Femur (tissue), 1 donor: ENCODE measurements at places on chromosomes 4 and X.
A peak's percentile ranks its signal among the peaks of the same experiment; 100 is the strongest.

DNA sequence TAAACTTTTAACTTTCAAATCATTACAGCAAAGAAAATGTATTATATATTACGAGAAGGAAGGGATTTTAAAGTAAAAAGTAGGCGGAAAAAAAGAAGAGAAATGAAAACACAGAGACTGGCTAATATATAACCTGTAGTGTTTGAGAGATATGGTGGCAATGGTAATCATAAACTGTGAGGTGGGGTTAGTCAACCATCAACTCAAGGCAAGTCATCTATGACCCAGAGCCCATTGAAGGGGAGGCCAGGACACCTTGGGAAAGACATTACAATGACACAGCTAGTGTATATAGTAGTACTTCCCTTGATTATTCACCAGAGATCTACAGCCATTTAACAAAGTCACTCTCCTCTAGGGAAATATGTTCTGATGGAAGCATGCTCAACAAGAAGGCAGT lies 423.9 kb upstream of the PITX2 start:
- DNase-seq = no peak

DNA sequence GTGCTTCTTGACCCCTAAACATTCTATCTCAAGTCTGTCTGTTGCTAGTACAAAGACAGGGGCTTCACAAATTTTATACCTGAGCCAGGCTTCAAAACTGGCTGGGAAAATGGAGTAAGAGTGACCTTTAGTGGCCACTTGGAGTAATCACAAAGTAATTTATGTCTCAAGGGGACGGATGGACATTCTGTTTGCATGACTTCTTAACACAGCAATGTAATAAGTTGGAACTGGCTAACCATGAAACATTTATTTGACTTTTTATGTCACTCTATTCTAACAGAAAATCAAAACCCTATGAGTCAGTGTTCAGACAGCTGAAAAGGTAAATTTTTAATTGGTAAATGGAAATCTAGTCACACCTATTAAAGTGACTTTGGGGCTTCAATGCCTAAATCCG lies 600.6 kb downstream of the ANKRD50 start:
- DNase-seq = peak; percentile 62

- DNase-seq = no peak
Observed at GRCh38 chr4:5865896-5866599, 26.8 kb downstream of the CRMP1 start.

GRCh38 chrX:2714551-2714950 lies 23.5 kb downstream of the CD99 start:
- DNase-seq = no peak

GRCh38 chrX:100217547-100217946 lies 192.5 kb downstream of the PCDH19 start:
- DNase-seq = no peak

DNA sequence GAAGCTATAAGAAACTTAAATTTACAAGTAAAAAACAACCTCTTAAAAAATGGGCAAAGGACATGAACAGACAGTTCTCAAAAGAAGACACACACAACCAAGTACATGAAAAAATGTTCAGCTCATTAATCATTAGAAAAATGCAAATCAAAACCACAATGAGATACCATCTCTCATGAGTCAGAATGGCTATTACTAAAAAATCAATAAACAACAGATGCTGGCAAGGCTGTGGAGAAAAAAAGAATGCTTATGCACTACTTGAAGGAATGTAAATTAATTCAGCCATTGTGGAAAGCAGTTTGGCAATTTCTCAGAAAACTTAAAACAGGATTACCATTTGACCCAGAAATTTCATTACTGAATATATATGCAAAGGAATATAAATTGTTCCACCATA lies 666.3 kb upstream of the GRIA3 start:
- no peak for DNase-seq

DNA sequence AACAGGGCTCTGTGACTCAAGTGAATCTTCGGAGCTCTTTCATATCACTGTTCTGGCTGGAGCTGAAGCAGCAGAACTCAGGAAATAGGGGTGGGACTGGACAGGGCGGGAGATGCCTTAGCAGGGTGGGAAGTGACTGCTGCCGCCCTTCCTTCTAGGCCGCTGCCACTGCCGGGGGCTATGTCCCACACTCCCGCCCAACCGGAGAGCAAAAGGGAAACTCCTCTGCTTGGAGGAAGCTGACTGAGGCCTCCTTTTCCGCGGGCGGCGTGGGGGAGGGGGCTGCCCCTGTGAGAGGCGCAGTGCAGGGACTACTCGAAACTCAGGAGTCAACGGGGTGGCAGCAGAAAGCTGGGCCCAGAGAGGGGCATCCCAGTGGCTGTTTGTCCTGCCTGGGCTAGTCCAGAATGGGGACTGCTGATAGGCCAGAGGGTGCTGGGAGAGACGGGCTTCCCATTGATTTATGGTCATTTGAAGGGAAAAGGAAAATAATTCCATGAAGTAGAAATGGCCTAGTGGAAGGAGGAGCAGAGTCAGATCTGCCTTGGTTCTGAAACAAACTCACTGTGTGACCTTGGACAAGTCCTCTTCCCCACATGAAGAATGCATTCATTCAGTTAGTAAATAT lies 36.9 kb downstream of the STARD8 start:
- DNase-seq = peak; percentile 62

GRCh38 chrX:24594501-24594900 lies 52.6 kb downstream of the PCYT1B start:
- DNase-seq = no peak

- DNase-seq = no peak
Observed at GRCh38 chr4:88719381-88719780, 21.8 kb upstream of the NAP1L5 start.

DNA sequence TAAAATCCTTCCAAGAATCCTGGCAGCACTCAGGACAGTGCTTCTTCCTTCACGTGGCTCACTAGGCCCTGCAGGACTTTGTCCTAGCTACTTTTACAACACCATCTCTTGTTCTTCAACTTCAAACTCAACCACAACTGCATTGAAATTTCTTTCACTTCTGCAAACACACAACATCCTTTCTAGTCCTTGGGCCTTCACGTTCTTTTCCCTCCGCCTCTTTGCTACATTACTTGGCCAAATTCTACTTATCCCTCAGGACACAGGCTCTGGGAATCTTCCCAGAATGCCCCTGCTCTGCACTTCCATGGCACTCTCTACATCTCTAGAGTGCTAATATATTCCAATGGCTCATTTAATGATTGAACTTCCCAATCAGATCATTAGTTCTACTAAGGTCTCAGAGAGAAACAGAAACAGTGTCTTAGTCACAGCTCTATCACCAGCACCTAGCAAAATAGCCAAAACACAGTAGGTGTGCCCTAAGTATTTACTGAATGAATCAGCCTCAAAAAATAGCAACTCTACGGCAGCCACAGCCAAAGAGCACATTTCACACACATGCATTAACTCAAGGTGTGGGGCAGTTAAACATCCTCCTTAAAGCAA lies 73.3 kb downstream of the MANBA start:
- DNase-seq = no peak

- no peak for DNase-seq
Observed at GRCh38 chrX:19855700-19856381, 31.6 kb downstream of the SH3KBP1 start.

DNA sequence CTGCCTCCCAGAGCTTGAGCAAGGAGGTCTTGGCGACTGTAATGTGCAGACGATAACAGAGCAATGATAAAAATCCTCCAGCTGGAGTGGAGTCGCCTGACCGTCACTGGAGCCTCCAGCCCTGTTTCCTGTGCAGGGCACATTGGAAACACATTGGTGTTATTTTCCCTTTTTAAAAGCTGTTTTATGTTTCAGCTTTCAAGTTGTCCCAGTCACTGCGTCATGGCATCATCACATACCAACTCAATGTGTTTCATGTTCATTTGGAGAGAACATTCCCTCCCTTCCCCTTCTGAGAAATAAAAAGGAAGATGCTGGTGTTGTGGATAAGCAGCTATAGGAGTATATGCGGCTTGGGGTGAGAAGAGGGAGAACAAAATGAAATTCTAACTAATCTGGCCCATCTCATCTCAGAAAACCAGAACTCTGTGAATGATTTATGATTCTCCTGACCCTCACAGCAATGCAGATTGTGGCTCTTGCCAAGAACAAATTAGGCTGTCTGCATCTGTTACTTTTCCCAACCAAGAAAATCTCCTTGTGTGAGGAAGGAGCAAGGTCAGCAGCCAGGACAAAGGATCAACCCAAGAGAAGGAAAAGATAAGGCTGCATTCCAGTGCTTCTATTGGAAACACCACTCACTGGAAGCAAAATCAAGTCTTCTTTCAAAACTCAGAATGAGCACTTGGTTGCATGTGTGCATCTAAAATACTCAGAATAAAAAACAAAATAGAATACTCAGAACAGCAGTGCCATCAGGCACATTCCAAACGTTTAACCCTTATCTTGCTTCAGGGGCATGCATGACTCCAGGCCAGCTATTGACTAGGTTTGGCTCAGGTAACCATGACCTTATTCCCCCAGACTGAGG lies 134.4 kb downstream of the RASL11B start:
- no peak for DNase-seq

- no peak for DNase-seq
Observed at GRCh38 chrX:150594584-150594983, 26.2 kb downstream of the MTM1 start.

DNA sequence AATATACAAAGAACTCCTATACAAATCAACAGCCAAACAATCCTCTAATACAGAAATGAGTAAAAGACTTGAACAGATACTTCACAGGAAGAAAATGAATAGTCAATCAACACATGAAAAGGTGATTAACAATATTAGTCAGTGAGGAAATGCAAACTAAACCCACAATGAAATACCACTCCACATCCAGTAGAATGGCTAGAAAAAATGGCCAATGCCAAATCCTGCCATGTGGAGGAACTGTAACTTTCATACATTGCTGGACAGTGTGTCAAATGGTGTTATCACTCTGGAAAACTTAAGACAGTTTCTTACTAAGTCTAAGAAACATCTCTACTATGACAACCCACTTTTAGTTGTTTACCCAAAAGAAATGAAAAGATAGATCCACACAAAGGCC lies 59.5 kb downstream of the NSG1 start:
- no peak for DNase-seq

- DNase-seq = no peak
Observed at GRCh38 chr4:183140911-183141320, 41.9 kb downstream of the WWC2 start.

GRCh38 chr4:148110169-148110568 lies 332.0 kb downstream of the NR3C2 start:
- no peak for DNase-seq

DNA sequence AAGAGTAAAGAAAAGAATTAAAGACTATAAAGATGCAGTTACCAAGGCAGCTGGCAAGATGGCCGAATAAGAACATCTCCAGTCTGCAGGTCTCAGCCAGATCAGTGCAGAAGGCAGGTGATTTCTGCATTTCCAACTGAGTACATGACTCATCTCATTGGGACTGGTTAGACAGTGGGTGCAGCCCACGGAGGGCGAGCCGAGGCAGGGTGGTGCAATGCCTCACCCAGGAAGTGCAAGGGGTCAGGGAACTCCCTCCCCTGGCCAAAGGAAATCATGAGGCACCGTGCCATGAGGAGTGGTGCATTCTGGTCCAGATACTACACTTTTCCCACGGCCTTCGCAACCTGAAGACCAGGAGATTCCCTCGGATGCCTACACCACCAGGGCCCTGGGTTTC lies 20.5 kb downstream of the SPIN4 start:
- no peak for DNase-seq

DNA sequence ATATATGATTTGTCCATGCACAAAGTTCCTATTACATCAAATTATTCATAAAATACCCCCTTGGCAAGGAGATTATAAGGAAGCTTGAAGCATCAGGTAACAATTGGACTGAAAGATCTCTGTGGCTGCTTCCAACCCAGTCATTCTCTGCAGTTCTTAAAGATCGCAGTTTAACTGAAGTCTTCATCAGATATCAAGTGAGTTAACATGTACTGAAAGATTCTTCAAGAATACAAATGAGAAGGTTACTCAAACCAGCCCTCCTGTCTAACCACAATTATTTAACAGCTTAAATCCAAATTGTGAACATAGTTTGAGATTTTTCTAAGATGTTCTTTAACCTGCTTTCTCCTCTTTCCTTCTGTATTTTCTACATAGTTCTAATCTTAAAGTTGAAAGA lies 56.1 kb downstream of the SLC10A7 start:
- no peak for DNase-seq

GRCh38 chr4:176957353-176958118 lies 164.8 kb upstream of the VEGFC start:
- DNase-seq = no peak

DNA sequence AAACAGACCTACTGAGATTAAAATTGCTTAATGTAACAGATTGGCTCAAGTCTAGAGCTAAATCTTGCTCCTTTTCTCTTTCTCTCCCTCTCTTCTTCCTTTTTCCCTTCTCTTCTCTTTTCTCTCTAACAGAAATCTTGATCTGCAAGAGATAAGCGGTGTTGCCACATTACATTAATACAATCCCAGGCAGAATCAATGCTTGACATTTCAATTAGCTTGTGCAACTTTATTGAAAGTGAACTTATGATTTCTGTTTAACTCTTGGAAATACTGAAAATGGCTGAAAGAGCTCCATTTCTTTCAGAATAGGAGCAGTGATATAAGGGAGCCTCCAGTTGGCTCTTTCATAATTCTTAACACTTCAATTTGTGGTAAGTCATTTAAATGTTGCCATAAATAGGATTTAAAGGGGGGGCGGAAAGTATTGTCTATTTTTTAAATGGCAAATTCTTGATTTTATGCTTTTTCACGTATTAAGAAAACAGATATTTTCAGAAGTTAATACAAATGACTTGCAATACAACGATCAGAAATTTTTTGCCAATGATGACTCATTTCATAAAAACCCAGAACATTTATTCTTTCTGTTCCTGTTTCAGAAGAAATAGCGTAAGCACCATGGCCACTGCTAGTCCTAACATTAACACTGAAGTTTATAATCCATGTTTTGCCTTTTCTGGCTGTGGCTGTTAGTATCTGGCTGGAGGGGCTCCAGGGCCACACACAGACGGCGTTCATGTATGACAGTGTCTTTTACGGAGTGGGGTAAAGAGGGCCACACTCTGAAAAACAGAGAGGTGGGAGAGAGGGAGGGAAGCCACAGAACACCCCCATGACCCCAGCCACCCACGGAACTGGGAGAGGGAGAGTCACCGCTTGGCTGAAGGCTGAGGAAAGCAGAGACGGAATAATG lies 115.7 kb upstream of the FAT1 start:
- DNase-seq = peak; percentile 40

DNA sequence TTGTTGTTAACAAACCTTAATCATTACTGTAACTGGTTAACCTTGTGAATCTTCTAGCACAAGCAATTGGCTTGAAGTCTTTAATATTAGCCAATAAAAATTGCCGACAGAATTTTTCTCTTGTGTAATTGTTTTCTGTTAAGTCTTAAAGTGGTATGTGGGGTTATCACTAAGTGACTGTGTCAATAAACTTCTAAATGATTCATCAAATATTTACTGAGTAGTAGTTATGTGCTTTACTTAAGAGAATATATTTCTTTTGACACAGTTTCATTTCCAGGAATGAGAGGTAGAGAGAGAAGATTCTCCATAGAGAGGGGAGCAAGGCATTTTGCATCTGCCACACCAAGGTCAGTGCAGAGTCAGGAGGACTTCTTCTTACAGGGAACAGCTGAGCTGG lies 2361.6 kb upstream of the AGA start:
- DNase-seq = no peak

GRCh38 chrX:72352786-72353185 lies 47.1 kb upstream of the CITED1 start:
- no peak for DNase-seq
